ENCODE measurements at places on chromosomes 4 and X. TPM values are rescaled to one million over a fixed set of nuclear protein-coding genes. Genes with fewer than 3 reads are reported as not detected.

DNA sequence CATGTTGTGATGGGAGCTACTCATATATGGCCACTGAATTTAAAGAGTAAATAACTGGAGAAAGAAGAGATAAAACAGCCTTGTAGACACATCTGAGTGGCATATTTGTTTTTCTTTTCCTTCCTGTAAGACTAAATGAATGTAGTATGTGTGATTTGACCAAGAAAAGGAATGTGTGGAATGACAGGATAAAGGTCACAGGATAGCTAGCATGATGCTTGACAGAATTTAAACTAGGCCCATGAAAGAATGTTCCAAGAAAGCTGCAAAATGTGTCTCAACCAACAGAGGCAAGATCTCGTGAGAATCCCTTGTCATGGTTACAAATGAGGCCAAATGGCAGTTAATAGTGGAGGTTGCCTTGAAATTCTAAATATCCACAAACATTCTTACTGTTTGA lies 137.0 kb downstream of the KCNIP4 start:
- DNase-seq, result no peak
- H3K36me3 ChIP-seq, result no peaks in the 10 kb centered on the region
- H3K27ac ChIP-seq, result no peak overlapping the region
- H3K27me3 ChIP-seq, result no peaks in the 10 kb centered on the region

DNA sequence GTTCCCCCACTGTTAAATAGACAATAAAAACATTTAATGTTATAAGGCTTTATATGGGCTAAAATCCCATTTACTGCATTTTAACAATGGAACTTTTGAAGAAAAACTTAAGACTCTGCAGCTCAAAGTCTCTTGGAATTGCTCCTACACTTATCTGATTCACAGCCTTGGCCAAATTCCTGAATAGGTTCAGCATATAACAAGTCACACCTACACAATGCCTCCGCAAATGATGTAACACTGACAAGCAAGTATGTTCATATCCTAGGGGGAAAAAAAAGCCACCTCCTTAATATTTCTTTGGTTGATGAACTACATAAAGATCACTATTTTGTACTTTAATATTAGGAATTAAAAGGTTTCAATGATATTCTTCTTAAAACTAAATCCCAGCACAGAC lies 34.5 kb downstream of the RPS6KA6 start:
- no peaks in the 10 kb centered on the region for H3K4me1 ChIP-seq
- no peaks in the 10 kb centered on the region for H3K27me3 ChIP-seq
- DNase-seq, result no peak
- H3K4me3 ChIP-seq, result no peak overlapping the region
- H3K36me3 ChIP-seq, result no peaks in the 10 kb centered on the region
- no peak overlapping the region for H3K27ac ChIP-seq

DNA sequence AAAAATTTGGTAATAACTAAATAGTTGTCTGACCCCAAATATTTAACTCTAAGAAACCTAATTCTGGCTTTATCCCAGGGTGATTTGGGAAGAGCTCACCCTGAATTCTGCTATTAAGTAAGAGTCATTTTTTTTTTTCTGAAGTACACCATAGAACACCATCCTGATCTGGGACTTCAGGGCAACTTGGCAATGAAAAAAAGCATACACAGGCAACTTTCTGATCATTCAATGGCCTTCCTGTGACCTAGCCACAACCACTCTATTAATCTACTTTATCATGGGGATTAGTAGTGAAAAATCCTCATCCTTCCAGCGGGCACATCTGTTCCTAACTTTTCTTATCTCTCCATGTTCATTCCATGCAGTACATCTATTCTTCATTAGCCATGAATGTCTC lies 333.2 kb upstream of the MAD2L1 start:
- no peak overlapping the region for H3K4me3 ChIP-seq
- no peaks in the 10 kb centered on the region for H3K27me3 ChIP-seq
- no peak for DNase-seq
- H3K27ac ChIP-seq, result no peak overlapping the region
- no peaks in the 10 kb centered on the region for H3K4me1 ChIP-seq

GRCh38 chr4:74675673-74676279 lies 118.5 kb downstream of the BTC start:
- H3K4me3 ChIP-seq, result no peak overlapping the region
- peaks cover 13% of the 10 kb centered on the region for H3K27me3 ChIP-seq
- no peak overlapping the region for H3K27ac ChIP-seq
- DNase-seq, result peak; percentile 26

- H3K36me3 ChIP-seq, result no peaks in the 10 kb centered on the region
- H3K4me1 ChIP-seq, result no peaks in the 10 kb centered on the region
- H3K4me3 ChIP-seq, result no peak overlapping the region
- no peaks in the 10 kb centered on the region for H3K27me3 ChIP-seq
- no peak overlapping the region for H3K27ac ChIP-seq
Measured at GRCh38 chr4:94590493-94590892, 138.8 kb downstream of the PDLIM5 start.

The ARL9 gene
- total RNA-seq, result 0.18 TPM

The UNC5C gene
- total RNA-seq, result not detected

The SPANXA1 gene
- not detected for total RNA-seq
